ENCODE measurements at places on chromosomes 11 and 22.
A peak's percentile ranks its signal among the peaks of the same experiment; 100 is the strongest.

DNA sequence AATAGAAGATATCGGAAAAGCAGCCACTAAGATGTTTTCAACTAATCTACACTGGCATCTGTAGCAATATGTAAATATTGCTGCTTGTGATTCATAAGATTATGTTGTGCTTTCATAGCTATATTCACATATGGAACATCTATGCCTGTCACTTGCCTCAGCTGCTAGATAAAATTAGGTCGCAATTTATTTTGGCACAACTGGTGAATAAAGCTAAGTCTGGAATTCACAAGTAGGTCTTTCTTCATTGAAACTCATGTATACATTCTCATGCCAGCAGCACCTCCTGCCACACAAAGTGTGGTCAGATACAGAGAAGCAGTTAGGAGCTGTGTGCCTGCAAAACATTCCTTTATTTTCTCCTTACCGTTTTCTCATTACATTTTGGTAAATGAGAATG lies 543.3 kb upstream of the CHORDC1 start:
- no peak for DNase-seq

- no peak for DNase-seq
These were observed 289.1 kb downstream of the TBC1D22A start for GRCh38 chr22:47051441-47052071.

DNA sequence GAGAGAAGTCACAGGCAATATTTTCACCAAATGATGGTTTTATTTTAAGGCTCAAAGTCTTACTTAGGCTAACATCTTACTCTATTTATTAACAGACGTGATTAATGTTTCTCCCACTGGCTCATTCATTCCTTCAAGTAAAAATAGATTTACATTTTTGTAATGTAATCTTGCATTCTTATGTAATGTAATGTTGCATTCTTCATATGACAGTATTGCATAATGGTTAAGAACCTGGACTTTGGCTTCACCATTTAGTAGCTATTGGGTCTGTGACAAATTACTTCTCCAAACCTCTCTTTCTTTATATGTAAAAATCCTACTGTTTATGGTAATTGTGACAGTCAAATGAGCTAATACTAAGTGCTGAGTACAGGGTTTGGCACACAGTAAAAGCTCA lies 3.3 kb upstream of the DIXDC1 start:
- DNase-seq, result peak; percentile 56

GRCh38 chr11:65435981-65436411 lies 13.4 kb downstream of the NEAT1 start:
- DNase-seq, result peak; percentile 37

DNA sequence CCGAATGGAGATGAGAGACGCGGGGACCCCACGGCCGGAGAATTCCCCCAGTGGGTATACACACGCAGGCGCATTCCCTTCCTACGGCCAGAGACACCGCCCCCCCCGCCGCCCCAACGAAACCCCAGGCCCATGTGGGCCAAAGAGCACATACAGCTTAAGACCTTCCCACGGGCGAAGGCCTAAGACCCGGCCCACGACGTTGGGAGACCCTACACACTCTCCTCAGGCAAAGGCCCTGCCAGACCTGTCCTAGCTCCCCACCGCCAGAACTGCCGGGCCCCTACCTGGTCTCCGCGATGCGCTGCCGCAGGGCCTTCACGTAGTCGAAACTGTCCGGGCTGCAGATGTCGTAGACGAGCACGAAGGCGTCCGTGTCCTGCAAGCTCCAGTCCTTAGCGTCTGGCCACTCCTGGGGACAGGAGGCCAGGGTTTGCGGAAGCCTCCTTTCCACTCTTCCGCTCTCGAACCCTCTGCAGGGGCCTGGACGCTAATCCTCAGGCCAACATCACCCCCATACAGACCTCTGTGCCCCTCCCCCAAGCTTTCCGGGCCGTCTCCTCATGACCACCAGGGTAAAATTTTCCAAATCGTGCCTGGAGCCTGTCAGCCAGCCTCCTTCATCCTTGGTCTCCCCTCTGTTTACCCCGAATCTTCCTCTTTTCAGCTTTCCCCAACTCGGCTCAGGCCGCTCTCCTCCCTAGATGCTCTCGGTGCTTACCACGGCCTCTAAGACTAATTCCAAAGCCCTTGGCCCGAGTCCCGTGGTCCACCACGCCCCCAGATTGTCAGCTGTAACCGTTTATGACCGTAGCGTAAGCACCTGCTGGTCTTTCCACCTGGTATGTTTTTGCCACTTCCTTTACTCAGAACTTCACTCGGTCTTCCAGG lies 1.7 kb downstream of the RASL10A start:
- DNase-seq, result no peak
